Progenitor cell of endocrine pancreas (in vitro differentiated cells): ENCODE measurements at places on chromosomes 2 and 18.

DNA sequence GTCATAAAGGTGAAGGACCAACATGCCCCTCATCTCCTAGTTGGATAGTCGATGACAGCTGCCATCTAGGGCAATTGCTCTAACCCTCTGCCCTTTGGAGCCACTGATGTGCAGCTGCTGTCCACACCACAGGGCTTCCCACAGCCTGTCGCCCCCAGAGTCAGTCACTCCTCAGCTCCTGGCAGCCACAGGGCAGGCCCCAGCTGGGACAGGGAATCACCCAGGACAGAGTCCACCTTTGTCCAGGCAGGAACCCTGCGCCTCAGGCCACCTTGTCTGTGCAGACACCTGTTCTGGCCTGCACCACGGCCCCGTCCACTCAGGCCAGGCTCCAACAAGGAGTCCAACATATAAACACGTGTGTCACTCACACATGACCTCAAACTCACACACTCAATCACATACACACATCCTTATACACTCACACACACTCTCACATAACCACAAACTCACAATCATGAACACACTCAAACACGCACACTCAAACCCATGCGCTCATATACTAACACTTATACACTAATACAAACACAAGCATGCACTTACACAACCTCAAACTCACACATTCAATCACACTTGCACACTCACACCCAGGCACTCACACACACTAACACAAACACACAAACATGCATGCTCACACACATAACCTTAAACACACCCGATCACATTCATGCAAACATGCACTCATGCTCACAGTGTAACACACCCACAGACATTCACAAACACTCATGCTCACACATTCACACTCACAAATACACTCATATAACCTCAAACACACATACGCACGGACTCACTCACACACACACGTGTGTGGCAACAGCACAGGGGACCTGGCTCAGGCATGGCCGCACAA lies 29.7 kb downstream of the HDAC4 start:
- no peak for DNase-seq
- H3K27me3 ChIP-seq = no peaks in the 10 kb centered on the region
- no peak overlapping the region for H3K4me3 ChIP-seq
- no peaks in the 10 kb centered on the region for H3K4me1 ChIP-seq
- H3K36me3 ChIP-seq = peaks cover 2% of the 10 kb centered on the region

- H3K36me3 ChIP-seq = peaks cover 19% of the 10 kb centered on the region
- no peak overlapping the region for H3K4me3 ChIP-seq
- peaks cover 3% of the 10 kb centered on the region for H3K4me1 ChIP-seq
Observed at GRCh38 chr2:182906454-182906853, 40.0 kb upstream of the FRZB start.

- DNase-seq = no peak
- no peaks in the 10 kb centered on the region for H3K27me3 ChIP-seq
- H3K4me3 ChIP-seq = no peak overlapping the region
Observed at GRCh38 chr2:31764169-31764568, 183.4 kb upstream of the SRD5A2 start.

- peaks cover 5% of the 10 kb centered on the region for H3K4me1 ChIP-seq
- no peaks in the 10 kb centered on the region for H3K27me3 ChIP-seq
- H3K4me3 ChIP-seq = no peak overlapping the region
- DNase-seq = no peak
- H3K27ac ChIP-seq = no peak overlapping the region
Observed at GRCh38 chr18:34772887-34773286, 62.8 kb downstream of the DTNA start.

DNA sequence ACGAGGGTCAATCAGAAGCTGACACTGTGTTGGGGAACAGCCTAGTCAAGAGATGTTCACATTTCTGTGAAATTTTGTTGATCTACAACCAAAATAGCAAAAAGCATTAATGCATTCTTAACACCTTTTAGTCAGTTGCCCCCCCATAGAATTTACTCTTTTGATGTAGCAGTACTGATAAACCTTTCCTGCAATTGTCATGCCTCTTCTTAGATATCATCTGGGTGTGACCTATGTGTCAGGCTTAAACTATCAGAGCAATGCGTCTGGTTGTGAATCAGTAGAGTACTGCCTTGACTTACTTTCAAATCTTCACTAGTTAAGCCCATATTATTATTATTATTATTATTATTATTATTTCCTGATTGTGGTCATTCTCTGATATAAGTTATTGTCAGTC lies 61.9 kb downstream of the GREB1L start:
- no peak for DNase-seq
- no peaks in the 10 kb centered on the region for H3K27me3 ChIP-seq
- H3K4me1 ChIP-seq = peaks cover 13% of the 10 kb centered on the region
- no peak overlapping the region for H3K27ac ChIP-seq
- no peaks in the 10 kb centered on the region for H3K36me3 ChIP-seq
- no peak overlapping the region for H3K4me3 ChIP-seq

DNA sequence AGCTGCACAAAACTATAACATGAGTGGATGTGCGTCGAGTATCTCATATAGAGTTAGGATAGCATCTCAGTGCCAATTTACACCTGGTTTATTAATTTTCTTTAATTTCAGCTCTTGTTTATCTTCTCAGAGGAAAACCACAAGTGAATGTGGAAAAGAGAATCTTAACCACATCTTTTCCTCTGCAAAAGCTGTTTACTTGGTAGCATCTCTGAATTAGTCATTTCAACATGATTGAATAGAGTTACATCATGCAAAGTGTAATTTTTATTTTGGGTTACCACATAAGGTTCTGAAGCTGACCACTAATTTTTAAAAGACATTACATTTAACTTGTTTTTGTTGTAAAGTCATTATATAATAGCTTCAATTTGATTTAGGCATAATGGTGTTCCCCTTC lies 83.8 kb upstream of the FAM237A start:
- peaks cover 2% of the 10 kb centered on the region for H3K4me1 ChIP-seq
- H3K27me3 ChIP-seq = no peaks in the 10 kb centered on the region
- H3K36me3 ChIP-seq = no peaks in the 10 kb centered on the region
- no peak for DNase-seq

DNA sequence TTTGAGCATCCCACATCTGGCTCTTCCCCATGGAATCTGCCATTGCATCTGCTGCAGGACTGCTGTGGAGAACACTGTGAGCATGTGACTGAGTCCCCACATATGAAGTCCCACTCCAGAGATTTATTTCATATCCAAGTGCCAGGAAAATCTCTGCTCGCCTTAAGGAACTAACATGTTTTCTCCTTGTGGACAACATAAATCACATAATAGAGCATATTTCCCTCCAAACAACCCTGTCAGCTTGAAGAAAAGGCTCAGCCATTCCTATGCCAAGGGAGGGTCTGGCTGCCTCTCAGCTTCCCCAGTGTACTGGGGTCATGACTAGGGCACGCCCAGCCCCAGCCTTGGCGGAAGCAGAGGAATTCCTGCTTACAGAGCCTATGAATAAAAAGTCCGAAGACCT lies 193.7 kb downstream of the DNER start:
- no peaks in the 10 kb centered on the region for H3K4me1 ChIP-seq
- H3K4me3 ChIP-seq = no peak overlapping the region
- no peaks in the 10 kb centered on the region for H3K36me3 ChIP-seq
- H3K27ac ChIP-seq = no peak overlapping the region
- no peak for DNase-seq
- no peaks in the 10 kb centered on the region for H3K27me3 ChIP-seq

- H3K4me3 ChIP-seq = no peak overlapping the region
- H3K4me1 ChIP-seq = peaks cover 7% of the 10 kb centered on the region
- no peaks in the 10 kb centered on the region for H3K27me3 ChIP-seq
- H3K27ac ChIP-seq = no peak overlapping the region
- no peak for DNase-seq
Observed at GRCh38 chr2:172836347-172836821, 100.7 kb downstream of the RAPGEF4 start.

DNA sequence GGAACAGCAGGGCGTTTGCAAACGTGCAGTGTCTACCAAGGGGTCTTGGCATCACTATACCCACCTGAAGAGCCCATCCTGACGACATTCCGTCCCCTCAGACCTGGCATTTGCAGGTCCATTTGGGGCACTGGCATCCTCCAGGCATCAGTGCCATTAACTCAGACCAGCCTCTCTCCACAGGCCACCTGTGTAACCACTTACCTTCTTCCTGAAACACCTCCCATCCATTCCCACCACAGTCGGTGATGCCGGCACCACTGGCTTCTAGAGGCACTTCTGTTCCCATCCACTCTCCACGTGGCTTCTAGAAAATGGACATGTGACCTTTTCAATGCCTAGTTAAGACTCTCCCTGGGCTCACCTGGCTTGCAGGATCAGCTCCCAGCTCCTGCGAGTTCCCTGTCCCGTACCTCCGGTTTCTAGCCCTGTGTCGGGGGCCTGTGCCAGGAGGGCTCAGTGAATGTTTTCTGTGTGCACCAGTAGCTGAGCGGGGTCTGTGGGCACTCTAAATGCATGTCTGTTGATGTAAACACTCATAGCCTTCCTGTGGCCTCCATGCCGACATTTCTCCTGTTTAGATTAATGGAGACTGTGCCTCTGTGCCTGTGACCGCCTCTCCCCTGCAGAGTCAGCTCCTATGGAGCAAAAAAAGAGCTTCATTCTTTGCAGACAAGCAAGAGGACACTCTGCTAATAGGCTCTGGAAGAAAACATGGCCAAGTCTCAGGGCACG lies 458.0 kb upstream of the HS6ST1 start:
- peaks cover 5% of the 10 kb centered on the region for H3K4me1 ChIP-seq
- peaks cover 27% of the 10 kb centered on the region for H3K27me3 ChIP-seq
- H3K27ac ChIP-seq = peak overlapping the region; percentile 29
- no peaks in the 10 kb centered on the region for H3K36me3 ChIP-seq

- H3K27me3 ChIP-seq = no peaks in the 10 kb centered on the region
- DNase-seq = no peak
- no peak overlapping the region for H3K27ac ChIP-seq
- peaks cover 1% of the 10 kb centered on the region for H3K4me1 ChIP-seq
- H3K4me3 ChIP-seq = no peak overlapping the region
- no peaks in the 10 kb centered on the region for H3K36me3 ChIP-seq
Observed at GRCh38 chr2:82650038-82650437, 1809.0 kb downstream of the SUCLG1 start.

DNA sequence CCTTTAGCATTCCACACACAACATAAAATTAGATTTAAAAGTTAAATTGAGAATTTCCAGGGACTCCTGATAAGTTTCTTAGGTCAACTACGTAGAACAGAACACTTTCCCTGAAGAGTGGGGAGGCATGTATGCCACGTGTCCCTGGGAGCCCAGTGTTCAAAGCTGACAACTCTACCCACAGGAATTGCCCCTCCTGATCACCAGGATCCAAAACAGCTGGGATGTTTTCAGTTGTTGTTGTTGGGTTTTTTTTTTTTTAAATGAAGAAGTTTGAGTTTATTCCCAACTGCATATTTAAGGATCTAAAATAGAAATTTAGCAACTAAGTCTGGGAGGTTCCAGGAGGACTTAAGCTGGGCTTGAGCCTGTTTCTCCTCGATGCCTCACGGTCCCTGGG lies 100.5 kb downstream of the TPGS2 start:
- no peak for DNase-seq
- no peaks in the 10 kb centered on the region for H3K4me1 ChIP-seq
- H3K27ac ChIP-seq = no peak overlapping the region

- H3K27ac ChIP-seq = no peak overlapping the region
- no peak for DNase-seq
- no peaks in the 10 kb centered on the region for H3K4me1 ChIP-seq
Observed at GRCh38 chr2:69205491-69205890, 181.5 kb downstream of the GFPT1 start.

GRCh38 chr2:232438091-232438490 lies 17.9 kb upstream of the ALPI start:
- no peaks in the 10 kb centered on the region for H3K36me3 ChIP-seq
- H3K27me3 ChIP-seq = peaks cover 22% of the 10 kb centered on the region
- H3K4me3 ChIP-seq = no peak overlapping the region
- H3K4me1 ChIP-seq = no peaks in the 10 kb centered on the region
- no peak overlapping the region for H3K27ac ChIP-seq

GRCh38 chr2:80638783-80639182 lies 334.2 kb upstream of the LRRTM1 start:
- no peak overlapping the region for H3K4me3 ChIP-seq
- H3K27ac ChIP-seq = no peak overlapping the region
- DNase-seq = no peak
- H3K27me3 ChIP-seq = peaks cover 18% of the 10 kb centered on the region

DNA sequence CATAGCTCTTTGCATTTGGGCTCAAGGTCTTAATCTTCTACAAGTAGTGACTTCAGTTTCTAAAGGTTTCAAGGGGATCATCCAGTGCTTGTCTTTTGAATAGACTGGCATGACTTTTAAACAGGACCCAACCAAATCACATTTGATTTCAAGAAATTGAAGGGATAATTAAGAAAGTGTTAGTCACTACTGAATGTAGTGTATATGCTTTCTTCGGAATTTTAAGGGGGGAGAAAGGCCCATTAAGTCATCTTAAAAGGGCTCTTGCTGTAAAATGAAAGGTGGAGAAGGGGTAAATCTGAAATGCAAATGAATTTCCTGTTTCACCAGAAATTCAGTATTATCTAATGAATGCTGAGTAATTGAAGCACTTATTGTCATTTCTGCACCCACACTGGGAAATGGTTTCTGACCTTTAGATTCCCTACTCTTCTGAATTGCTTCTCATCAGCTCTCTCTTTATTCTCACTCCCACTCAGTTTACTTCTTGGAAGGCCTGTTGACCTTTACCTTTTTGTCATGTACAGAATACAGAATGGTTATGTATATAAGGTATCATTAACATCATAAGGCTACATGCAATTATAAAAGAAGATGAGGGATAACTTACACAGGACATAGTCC lies 241.4 kb downstream of the SLC8A1 start:
- no peaks in the 10 kb centered on the region for H3K36me3 ChIP-seq
- no peak overlapping the region for H3K4me3 ChIP-seq
- no peak for DNase-seq
- H3K4me1 ChIP-seq = no peaks in the 10 kb centered on the region
- H3K27ac ChIP-seq = no peak overlapping the region
